ENCODE measurements at places on chromosomes 1 and 21. TPM values are rescaled to one million over a fixed set of nuclear protein-coding genes. Genes with fewer than 3 reads are reported as not detected.

DNA sequence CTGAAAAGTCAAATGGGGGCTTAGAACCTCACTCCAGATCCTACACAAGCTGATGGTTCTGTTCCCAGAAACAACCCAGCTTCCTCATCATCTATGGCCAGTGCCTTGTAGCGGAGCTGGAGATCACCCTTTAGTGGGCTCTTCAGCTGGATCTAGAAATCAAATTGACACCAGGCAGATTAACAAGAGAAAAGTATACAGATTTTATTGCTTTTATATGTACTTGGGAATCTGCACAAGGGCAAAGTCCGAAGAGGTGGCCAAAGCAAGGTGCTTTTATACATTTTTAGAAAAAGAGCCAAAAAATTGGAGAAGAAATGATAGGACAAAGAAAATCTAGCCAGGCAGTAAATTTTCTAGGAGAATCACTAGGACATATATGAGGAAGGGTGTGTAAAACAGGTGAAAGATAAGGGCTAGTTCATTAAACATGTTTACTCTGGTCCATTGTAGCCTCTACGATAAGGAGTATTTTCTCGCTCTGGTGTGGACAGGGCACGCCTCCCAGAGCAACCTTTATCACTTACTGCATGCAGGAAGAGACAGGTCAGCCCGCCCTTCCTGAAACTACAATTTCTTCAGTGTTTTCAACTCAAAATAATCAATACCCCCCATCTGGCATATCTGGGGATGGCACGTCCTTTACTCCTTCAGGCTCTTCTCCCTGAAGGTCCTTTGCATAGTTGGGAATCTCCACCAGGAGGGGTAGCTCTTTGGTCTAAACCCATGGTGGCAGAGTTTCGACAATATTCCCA is 14.0 kb upstream of the LGALS8 start:
- no peaks in the 10 kb centered on the region for H3K27me3 ChIP-seq
- H3K4me1 ChIP-seq: peaks cover 10% of the 10 kb centered on the region
- no peak overlapping the region for H3K27ac ChIP-seq
- H3K4me3 ChIP-seq: no peak overlapping the region

DNA sequence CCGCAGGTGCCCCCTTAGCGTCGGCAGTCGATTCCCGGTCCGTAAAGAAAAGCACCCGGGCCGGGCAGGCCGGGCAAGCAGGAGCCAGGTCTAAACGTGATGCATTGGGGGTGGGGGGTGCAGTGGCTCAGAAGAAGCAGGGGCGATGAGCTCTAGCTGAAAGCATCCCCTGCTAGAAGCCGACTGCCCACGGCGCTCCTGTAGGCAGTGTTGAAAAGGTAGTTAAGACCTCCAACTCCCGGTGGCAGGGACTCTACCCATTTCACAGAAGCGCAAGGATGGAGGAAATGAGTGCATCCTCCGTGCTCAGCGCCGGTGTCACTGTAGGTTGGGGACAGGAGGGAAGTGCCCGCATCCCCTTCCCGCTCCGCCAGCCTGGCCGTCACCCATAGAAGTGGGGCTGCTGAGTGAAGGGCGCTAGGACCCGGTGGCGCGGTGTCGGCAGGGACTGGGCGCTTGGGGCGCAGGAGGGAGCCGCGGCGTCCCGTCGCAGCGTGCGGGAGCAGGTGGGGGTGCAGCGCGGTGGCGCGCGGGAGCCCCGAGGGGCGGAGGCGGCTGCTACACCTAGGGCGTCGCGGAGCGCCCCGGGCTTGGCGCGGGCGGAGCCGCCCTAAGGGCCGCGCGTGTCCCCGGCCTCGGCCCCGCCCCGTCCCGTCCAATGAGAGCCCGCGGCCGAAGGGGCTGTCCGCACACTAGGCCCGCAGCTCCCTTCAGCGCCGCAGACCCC is at the start of gene WNT2B:
WNT2B (plus strand) TSS at position 688 of the 727 bp plus-strand sequence. CDS start 298 bp downstream, outside the sequence.
- peak; percentile 44 for DNase-seq
- no peak within 1 kb of the TSS for H3K27ac ChIP-seq
- peak within 1 kb of the TSS; percentile 65 for H3K4me3 ChIP-seq
- no peaks in the 10 kb centered on the region for H3K27me3 ChIP-seq

- no peaks in the 10 kb centered on the region for H3K36me3 ChIP-seq
- no peak overlapping the region for H3K4me3 ChIP-seq
- no peak overlapping the region for H3K27ac ChIP-seq
Measured at GRCh38 chr1:242206994-242207393, 208.1 kb upstream of the MAP1LC3C start.

DNA sequence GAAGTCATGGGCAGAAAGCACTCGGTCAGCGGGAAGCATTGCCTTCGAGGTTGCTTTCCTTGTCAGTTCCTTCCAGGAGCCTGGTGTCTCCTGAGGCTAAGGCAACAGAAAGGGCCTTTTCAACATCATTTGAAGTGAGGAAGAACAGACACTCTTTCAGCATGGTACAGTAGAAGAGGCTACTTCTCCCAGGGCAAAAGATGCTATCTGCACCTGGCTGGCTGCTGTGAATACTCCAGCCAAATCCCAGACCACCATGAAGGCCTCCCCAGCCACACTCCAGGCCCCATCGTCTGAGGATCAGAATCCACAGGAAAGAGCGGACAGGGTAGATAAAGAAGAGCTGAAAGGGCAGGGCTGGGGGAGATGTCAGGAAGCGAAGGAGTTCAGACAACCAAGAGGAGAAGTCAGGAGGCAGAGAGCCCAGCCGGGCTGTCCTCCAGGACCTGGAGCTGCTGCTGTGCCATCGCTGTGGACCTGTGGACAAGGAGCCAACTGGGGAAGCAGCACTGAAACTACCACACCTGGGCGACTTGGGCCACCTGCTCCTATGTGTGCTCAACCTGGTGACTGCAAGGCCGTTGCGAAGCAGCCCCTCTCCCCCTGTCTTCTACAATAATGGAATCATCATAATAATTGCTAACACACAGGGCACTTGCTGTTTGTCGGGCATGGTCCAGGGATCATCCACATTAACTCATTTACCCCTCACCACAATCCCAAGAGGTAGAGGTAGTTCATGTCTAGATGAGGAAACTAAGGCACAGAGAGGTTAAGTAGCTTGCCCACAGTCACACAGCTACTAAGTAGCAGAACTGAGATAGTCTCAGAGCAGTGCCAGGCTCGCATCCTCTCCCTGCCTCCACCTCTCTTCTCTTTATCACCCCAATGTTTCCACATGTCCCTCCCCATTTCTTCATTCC is 88.0 kb upstream of the ZBTB40 start:
- H3K36me3 ChIP-seq: no peaks in the 10 kb centered on the region
- DNase-seq: no peak
- H3K27me3 ChIP-seq: peaks cover 58% of the 10 kb centered on the region
- no peaks in the 10 kb centered on the region for H3K4me1 ChIP-seq
- H3K4me3 ChIP-seq: no peak overlapping the region

AMY2A gene
- not detected for polyA plus RNA-seq

DNA sequence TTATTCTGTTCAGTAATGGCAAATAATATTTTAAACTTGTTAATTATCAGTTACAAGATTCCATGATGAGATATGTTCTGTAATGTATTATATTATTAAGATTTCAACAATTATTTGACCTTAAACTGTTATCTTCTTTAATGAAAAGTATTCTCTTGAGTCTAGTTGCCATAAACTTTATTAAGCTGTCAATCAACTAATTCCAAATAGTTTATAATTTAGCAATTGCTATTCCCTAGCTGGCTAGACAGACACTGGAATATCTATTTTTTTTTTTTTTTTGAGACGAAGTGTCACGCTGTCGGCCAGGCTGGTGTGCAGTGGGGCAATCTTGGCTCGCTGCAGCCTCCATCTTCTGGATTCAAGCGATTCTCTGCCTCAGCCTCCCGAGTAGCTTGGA is 3.8 kb downstream of the CMPK1 start:
- no peaks in the 10 kb centered on the region for H3K36me3 ChIP-seq
- H3K27ac ChIP-seq: no peak overlapping the region
- H3K27me3 ChIP-seq: no peaks in the 10 kb centered on the region
- no peak overlapping the region for H3K4me3 ChIP-seq
- DNase-seq: no peak

- no peak overlapping the region for H3K4me3 ChIP-seq
- H3K27ac ChIP-seq: no peak overlapping the region
- no peaks in the 10 kb centered on the region for H3K27me3 ChIP-seq
- no peak for DNase-seq
Measured at GRCh38 chr1:175409938-175410337, 217.4 kb upstream of the KIAA0040 start.

SYT14 gene
- 0.44 TPM for polyA plus RNA-seq

TRMT13 gene
- polyA plus RNA-seq: 10.5 TPM

E2F2 gene
- 0.51 TPM for polyA plus RNA-seq

RPE65 gene
- polyA plus RNA-seq: not detected

DNA sequence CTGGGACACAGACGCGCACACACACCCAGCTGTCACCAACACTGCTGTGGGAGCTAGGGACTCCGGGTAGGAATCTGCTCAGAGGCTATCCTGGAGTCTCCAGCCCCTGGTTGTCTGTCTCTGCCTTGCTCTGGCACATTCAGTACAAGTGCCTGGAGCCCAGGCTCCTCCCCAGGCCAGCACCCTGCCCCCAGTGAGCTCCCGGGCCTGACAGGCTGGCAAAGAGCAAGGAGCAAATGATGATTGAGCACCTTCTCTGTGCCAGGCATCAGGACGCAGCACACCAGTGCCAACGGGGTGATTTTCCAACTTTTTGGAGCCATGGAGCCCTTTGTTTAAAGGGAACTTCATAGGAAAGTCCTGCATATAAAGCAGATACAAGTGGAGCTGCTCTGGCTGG is 6.5 kb downstream of the CNTN2 start:
- H3K27me3 ChIP-seq: peaks cover 66% of the 10 kb centered on the region
- no peak for DNase-seq
- no peak overlapping the region for H3K4me3 ChIP-seq
- no peaks in the 10 kb centered on the region for H3K4me1 ChIP-seq
- H3K27ac ChIP-seq: no peak overlapping the region

DNA sequence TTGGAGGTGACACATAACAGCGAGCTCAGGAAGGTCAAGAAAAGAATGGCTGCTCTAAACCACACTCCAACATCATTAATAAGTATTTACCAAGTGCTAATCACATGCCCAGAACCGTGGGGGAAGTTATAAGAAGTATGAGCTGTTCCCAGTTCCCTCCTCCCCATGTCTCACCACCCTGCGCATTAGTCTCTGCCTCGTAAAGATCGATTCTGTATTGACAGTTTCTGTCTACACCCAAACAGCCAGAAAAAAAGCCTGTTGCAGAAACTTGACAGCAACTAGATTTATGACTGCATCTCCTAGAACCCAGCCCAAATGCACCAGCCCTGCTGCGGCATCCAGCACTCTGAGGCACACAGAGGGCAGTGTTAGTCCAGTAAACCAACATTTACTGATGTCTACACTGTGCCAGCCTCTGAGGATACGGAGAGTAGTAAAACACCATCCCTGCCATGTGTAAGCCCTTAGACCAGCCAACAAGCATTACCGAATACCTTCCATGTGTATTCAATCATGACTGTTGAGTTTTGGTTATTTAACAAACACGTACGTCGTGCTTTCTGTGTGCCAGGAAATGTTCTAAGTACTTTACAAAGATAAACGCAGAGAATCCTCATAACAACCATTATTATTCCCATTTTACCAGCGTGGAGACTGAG is 63.6 kb upstream of the ZBTB40 start:
- no peaks in the 10 kb centered on the region for H3K36me3 ChIP-seq
- H3K4me1 ChIP-seq: peaks cover 22% of the 10 kb centered on the region
- H3K4me3 ChIP-seq: peak overlapping the region; percentile 18
- no peaks in the 10 kb centered on the region for H3K27me3 ChIP-seq
- DNase-seq: peak; percentile 89
- peak overlapping the region; percentile 92 for H3K27ac ChIP-seq

- H3K4me3 ChIP-seq: no peak overlapping the region
- H3K4me1 ChIP-seq: peaks cover 49% of the 10 kb centered on the region
- peak overlapping the region; percentile 86 for H3K27ac ChIP-seq
- DNase-seq: peak; percentile 96
Measured at GRCh38 chr1:208201229-208201628, 43.0 kb downstream of the PLXNA2 start.

DNA sequence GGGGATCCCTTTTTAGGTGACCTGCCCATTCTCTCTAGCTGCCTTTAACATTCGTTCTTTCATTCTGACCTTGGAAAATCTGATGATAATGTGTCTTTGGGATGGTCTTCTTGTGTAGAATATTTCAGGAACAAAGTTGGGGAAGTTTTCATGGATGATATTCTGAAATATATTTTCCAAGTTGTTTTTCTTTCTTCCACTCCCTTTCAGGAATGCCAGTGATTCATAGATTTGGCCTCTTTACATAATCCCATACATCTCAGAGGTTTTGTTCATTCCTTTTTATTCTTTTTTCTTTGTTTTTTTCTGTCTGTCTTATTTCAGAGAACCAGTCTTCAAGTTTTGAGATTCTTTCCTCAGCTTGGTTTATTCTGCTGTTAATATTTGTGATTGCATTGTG is 13.9 kb upstream of the SCMH1 start:
- H3K4me3 ChIP-seq: no peak overlapping the region
- H3K27ac ChIP-seq: no peak overlapping the region
- H3K4me1 ChIP-seq: peaks cover 9% of the 10 kb centered on the region

DNA sequence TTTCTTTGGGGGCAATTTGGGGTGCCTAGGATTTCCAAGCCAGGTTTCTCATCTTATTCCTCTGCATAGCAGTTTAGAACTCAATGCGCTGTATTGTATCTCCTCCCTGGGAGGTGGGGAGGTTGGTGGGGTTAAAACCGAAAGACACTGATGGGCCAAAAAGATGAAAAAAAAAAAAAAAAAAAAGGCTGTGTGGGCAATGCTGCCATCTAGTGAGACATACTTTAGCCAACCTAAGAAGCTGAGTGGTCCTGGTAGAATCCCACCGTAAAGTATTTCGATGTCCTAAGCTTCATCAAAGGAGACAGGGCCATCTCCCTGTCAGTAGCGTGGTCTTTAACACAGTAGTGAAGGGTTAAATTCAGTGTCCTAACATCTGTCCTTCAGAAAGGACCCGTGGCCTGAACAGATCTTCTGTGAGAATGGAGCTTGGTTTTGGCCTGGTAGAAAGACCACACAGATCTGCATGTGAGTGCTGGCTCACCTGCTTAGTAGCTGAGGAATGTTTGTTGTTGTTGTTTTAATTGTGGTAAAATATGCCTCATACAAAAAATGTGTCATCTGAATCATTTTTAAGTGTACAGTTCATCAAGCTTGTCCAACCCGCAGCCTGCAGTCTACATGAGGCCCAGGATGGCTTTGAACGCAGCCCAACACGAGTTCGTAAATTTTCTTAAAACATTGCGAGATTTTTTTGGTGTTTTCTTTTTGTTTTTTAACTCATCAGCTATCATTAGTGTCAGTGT is 226.2 kb downstream of the KIF26B start:
- DNase-seq: peak; percentile 29
- H3K4me1 ChIP-seq: peaks cover 7% of the 10 kb centered on the region
- H3K36me3 ChIP-seq: no peaks in the 10 kb centered on the region
- H3K27ac ChIP-seq: no peak overlapping the region

GRCh38 chr1:8284127-8284526 is 33.8 kb upstream of the SLC45A1 start:
- no peak overlapping the region for H3K27ac ChIP-seq
- H3K4me3 ChIP-seq: no peak overlapping the region
- DNase-seq: peak; percentile 83
- H3K27me3 ChIP-seq: no peaks in the 10 kb centered on the region
- no peaks in the 10 kb centered on the region for H3K4me1 ChIP-seq

DNA sequence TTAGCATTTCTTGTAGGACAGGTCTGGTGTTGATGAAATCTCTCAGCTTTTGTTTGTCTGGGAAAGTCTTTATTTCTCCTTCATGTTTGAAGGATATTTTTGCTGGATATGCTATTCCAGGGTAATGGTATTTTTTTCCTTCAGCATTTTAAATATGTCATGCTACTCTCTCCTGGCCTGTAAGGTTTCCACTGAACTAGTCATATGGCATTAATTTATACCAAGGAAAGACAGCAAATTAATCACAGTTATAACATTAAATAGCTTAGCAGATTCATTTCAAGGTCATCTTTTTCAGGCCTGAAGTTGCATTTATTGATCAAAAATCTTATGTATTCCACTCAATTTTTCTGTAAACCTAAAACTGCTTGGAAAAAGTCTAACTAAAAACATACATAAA is 54.9 kb downstream of the AK5 start:
- no peak overlapping the region for H3K4me3 ChIP-seq
- 0 out of 2 replicates have a peak, but pooled peaks cover 5% of the 10 kb centered on the region for H3K4me1 ChIP-seq
